CD4-positive, alpha-beta memory T cell (primary cell): ENCODE measurements at places on chromosomes 5 and 9.

GRCh38 chr5:180353048-180353979 lies at the start of gene GFPT2:
Gene GFPT2, minus strand, starts transcription at chr5:180353336. Its CDS starts 119 bp downstream, at chr5:180353217.
- DNase-seq = peak; percentile 75

DNA sequence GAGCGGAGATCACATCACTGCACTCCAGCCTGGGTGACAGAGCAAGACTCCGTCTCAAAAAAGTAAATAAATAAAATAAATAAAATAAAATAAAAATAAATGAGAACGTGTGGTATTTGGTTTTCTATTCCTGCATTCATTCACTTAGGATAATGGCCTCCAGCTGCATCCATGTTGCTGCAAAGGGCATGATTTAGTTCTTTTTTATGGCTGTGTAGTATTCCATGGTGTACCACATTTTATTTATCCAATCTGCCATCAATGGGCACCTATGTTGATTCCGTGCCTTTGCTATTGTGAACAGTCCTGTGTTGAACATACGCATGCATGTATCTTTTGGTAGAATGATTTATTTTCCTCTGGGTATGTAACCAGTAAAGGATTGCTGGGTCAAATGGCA lies 8.8 kb upstream of the RASGEF1C start:
- DNase-seq = no peak

DNA sequence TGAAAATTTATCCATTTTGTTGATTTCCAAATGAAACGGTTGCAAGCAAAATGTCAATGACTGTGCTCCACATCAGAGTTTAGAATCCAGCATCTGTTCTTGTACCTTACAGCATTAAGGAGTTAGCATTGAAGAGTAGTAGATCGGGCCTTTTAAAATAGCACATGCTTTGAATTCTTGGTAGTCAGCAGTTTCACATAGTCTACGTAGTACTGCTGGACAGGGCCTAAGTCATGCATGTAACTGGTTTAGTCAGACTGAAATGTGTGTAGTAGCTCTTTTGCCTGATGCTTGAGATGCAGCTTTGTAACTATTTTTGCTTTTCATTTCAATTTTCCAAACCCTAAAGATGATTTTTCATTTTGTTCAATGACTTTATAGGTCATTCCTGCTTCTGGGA lies 19.8 kb downstream of the LECT2 start:
- no peak for DNase-seq

GRCh38 chr5:10579536-10580521 lies 16.0 kb downstream of the ANKRD33B start:
- DNase-seq = no peak

DNA sequence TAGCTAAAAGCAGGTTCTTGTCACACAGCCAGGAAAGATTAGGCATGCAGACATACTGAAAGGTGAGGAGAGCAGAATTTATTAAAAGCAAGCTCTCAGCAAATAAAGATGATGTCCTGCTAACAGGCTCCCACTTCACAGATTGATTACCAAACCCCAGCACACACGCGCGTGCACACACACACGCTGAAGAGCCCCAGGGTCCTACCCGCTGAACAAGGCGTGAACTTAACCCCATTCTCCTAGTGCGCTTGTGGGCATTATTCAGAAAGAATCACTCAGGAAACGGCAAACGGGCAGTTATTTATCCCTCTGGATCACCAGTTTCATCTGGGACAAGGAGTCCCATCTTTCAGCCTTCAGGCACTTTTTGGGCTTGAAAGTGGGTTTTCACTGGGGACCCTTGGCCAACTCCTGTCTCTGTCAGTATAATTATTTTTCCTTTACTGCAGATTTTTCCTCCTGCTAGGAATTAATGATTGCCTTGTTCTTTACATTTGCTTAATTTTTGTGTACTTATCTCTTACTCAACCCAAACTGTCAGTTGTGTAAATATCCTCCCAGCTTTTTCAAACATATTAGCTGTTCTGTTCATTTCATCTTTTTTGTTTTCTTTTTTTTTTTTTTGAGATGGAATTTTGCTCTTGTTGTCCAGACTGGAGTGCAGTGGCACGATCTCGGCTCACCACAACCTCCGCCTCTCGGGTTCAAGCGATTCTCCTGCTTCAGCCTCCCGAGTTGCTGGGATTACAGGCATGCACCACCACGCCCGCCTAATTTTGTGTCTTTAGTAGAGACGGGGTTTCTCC lies 92.6 kb downstream of the RIC1 start:
- no peak for DNase-seq

DNA sequence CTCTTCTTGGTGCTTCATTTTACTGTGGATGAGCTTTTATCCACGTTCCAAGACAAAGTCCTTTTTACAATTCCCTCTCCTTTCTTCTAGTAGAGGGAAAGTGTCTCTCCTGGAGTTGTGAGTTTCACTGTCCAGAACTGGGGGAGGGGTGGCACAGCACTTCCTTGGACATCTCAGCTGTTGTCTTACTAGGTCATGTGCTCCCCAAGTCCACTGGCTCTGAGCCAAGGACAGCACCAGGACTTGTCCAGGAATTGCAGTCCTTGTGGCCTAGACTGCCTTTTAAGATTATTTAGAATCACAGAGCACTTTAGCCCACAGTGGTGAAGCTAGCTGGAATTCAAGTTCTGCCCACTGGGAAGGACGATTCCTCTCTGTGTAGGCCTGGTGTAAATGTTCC lies 700.2 kb upstream of the PTPRD start:
- DNase-seq = no peak

DNA sequence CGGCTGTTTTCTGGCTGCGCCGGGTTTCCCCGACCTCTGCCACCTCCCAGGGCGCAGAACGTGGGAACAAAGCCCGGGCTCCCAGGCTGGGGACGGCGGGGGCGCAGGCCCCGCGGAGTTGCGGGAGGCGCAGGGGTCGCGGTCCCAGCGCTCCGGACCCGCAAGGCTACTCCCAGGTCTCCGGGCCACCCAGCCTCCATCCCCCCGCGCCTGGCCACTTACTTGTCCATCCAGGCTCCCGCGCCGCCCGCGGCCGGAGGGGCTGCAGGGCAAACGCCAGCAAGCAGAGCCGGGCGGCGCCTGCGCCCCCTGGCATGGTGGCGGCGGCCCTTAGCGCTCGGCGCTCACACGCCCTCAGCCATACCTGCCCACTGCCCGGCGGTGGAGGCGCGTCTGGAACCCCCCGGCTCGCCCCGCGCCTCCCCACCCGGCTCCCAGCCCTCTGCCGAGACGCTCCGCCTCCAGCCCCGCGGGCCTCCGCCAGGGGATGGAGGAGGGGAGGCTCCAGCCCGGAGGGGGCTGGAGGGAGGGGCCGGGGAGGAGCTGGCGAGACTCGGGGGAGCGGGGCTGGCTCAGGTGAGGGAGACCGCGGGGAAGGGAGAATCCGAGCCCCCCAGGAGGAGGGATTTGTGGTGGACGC lies at the start of gene ADAM19:
TSS of gene ADAM19 (minus strand) at position 395 of the 640 bp plus-strand sequence. CDS start at position 316, 79 bp downstream.
- DNase-seq = peak; percentile 52

- no peak for DNase-seq
These were observed 50.1 kb upstream of the HAND1 start for GRCh38 chr5:154528005-154528594.

- no peak for DNase-seq
These were observed 457.5 kb downstream of the KIF4B start for GRCh38 chr5:155471027-155471426.

DNA sequence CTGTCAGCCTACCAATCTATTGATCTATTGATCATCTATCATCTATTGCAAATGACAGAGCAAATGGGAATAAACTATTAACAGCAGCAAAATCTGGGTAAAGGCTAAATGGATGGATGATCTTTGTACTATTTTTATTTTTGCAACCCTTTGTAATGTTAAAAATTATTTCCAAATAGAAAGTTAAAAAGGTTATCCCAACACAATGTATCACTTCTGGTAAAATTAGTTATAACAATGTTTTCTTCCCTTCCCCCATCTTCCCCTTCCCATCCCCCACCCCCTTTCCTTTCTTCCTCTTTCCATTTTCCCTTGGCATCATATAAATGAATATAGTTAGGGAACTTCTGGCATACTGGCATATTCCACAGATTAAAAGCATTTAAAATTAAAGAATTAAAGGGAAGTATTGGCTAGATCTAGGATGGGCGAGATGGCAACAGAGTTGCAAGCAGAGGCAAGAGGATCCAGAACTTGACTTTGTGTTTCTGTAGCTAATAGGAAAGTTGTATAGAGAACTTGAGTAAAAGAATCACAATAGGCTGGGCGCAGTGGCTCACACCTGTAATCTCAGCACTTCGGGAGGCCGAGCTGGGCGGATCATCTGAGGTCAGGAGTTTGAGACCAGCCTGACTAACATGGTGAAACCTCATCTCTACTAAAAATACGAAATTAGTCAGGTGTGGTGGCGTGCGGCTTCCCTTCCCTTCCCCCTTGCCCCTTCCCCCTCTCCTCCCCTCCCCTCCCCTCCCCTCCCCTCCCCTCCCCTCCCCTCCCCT lies 66.6 kb upstream of the TAF11L2 start:
- DNase-seq = no peak

DNA sequence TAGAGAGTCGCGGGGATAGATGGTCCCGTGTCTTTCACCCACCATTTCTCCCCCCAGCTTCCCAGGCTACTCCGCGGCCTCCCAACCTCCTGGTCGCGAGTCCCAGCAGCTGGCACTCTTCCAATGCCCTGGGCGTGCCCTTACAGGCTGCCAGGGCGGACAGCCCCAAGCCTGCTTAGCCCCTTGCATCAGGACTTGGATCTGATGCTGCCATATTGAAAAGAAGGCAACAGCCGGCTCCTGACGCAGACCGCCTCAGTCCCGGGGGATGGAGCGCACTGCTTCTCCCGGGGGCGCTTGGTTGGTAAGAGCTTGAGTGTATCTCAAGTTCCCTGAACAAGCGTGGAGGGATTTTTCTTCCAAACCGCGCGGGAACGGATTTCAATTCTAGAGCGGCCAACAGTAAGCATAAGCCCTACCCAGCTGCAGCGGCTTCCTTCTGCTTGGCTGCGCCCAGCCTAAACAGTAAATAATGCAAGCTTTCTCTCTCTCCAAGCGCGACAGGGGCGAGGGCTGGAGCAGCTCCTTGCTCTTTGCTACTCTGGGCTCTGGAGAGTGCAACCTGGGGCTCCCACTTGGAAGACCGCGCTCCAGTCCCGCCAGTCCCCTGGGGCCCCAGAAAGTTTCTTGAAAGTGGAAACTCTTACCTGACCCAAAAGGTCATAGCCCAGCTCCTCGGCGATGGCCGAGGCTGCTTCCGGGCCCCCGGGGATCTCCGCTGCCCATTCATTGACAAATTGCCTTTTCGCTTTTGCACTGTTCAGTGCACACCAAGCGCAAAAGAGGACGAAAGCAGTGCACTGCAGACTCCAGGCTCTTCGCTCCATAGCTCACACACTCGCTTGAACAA lies 607 bp downstream of the PCSK1 start:
- no peak for DNase-seq

DNA sequence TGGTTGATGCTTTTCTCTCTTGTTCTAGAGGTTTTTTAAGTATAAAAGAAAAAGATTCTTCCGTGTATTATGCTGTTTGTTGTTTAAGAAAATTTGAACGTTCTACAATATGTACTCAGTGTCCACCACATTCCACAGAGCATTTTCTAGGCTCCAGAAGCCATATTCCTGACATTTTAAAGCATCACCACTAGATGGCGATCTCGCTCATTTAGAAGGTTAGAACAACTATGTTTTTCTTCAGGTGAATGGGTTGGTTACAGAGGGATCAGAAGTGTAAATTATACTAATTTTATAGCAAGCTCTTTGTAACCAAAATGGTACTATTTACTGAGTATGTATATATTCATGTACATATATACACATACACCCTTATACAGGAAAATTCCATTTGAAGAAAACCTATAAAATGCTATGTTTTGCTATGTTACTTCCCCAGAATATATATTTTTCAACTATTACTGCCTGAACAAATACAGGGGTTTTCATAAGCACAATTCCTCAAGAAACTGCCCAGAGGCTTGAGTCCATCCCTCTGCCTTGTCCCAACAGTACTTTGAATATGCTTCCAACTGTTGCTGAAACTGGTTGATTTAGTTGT lies 284.3 kb downstream of the CCDC171 start:
- peak; percentile 24 for DNase-seq

GRCh38 chr5:141560151-141560550 lies 58.6 kb downstream of the DIAPH1 start:
- no peak for DNase-seq

- no peak for DNase-seq
These were observed 153.4 kb downstream of the OLFM1 start for GRCh38 chr9:135240871-135241311.
